ENCODE measurements at places on chromosomes 1 and 21.

- no peak for DNase-seq
These were observed 936 bp downstream of the ZFP69B start for GRCh38 chr1:40451238-40451585.

GRCh38 chr1:210633636-210634035, 304.9 kb downstream of the HHAT start:
- DNase-seq: no peak

DNA sequence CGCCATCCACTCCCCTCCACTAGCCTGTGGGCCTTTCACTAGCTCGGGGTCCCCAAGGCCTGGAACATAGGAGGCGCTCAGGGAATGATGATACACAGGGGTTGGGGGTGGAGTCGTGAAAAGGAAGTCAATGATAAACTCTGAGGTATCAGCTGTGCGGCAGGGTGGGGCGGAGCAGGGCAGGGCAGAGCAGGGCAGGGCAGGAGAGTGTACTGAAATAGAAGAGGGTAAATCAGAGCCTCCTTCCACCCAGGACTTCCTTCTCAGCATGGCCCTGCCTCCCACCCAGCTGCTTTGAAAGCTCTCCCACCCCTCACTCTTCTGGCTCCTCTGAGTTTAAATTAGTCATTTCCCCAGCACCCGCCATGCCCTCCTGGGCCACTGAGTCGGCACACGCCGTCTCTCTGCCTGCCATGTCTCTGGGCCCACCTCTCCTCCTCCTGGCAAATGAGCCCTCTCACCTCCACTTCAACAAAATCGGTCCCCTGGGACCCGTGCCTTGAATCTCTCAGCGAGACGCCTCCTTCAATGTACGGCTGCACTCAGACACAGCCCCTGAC, 16.9 kb downstream of the CAPZB start:
- no peak for DNase-seq

GRCh38 chr1:168636200-168636599, 59.8 kb downstream of the XCL1 start:
- DNase-seq: no peak

GRCh38 chr1:15151871-15152270, 1.7 kb upstream of the TMEM51 start:
- no peak for DNase-seq

- DNase-seq: no peak
These were observed 41.9 kb upstream of the MCOLN3 start for GRCh38 chr1:85090225-85090624.

DNA sequence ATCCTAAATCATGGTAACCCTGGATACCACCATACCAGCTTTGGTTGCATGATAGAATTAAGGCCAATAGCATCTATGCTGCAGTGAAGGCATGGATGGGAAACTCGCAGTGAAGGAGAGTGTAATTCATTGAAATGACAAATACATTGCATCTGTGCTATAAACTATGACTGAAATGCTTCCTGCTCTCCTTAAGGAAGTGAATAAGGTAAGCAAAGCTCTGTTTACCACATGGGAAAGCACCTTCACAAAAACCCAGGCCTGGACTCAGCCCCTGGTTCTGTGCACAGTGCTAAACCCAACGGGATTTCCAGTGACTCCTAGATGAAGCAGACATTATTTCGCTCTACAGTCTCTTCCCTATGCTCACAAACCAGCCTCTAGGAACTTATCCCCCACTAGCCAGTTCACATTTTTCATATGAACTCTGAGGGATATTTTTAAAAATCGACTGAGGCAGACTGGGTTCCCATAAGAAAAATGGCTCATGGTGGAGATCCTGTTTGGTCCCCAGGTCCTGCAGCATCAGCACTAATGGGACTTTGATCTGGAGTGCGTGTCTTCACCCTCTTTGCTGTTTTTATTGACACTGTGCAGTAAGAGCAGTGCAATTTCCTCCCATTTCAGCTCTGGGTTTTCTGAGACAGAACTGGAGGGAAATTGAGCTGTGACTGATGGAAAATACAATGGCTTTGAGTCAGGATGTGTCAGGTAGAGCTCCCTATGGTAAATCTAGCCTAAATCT, 362.7 kb downstream of the SIPA1L2 start:
- DNase-seq: no peak

GRCh38 chr1:184326278-184326677, 60.6 kb upstream of the C1orf21 start:
- no peak for DNase-seq

- no peak for DNase-seq
These were observed 1.8 kb downstream of the BTG3 start for GRCh38 chr21:17610911-17611310.

DNA sequence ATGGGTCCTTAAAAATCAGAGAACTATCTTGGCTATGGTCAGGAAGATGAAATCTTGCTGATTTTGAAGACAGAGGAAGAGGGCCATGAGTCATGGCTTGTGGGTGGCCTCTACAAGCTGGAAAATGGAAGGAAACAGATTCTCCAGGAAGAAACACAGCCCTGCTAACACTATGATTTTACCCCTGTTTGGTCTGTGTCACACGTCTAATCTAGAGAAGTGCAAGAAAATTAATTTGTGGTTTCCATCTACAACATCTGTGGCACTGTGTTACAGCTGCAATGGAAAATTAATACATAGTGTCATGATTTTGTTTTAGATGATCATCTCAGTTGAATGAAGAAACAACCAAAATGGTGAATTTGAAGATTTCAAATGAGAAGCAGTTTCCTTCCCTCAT, 288.7 kb upstream of the NRIP1 start:
- DNase-seq: no peak

- no peak for DNase-seq
These were observed 586.4 kb downstream of the DPYD start for GRCh38 chr1:97334454-97334853.

DNA sequence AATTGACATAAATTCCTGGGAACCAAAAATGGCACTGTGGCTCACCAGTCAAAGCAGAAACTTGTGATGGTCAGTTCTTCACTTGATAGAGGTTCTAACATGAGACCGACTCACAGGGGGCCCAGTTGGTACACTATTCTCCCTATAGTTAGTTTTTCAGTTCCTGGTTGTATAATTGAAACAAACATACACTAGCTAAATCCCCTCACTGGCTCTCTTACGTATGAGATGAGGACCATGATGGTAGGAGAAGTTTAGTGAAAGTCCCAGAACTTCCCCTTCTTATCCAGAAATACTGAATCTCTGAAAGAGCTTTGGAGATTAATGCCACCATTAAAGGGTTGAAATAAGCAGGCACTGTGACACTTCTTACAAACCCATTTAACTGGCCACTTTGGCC, 2.8 kb upstream of the S100B start:
- DNase-seq: no peak

GRCh38 chr1:119549719-119550132, 42.7 kb downstream of the HSD3B1 start:
- no peak for DNase-seq

DNA sequence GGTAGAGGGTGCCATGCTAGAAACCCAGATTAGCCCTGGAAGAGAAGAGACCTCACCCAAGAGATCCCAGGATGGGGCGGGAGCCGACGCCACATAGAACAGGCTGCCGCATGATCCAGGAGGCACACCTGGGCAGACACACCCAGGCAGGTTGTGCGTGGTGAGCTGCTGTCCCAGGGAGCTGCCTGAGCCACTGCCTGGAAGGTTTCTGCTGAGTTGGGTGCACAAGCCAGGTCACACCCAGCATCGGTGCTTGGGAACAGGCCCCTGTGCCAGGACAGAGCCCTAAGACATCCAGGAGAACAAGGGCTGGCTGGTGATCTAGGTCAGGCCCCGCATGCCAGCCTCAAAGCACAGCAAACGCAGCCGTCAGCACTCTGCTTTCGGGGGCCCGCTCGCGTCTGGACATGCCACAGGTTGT, 40.2 kb downstream of the CTNNBIP1 start:
- DNase-seq: no peak

DNA sequence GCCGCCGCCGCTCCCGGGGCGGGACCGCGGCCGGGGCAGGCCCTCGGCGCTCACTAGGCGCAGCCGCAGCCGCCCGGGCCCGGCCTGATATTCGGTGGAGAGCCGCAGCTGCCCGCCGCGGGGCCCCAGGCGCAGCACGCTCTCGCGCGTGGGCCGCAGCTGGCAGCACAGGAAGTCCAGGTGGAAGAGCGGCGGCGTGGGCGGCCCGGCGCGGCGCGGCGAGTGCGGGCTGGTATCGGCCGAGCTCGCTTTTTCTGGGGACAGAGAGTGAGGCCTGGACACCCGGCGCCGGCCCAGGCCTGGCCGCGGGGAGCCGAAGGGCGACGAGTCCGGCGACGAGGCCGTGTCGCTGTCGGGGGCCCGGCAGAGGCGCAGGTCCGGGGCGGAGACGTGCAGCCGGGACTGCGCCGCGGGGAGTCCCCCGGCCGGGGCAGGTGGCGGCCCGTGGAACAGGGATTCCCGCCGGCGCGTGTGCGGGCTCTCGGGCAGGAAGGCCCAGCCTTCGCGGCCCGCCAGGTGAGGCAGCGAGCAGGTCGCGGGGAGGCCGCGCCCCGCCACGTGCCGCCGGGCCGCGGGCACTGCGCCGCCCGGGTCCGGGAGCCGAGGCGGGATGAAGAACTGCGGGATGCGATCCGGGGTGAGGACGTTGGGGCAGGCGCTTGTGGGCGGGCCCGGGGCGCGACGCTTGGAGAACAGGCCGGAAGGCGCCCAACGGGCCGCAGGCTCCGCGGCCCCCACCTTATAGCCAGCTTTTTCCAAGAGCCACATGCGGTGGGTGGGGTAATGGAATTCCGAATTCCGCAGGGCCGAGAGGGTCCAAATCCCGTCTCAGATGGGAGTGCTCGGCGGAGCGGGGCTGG, 1.2 kb downstream of the C2CD4D start:
- DNase-seq: no peak

- DNase-seq: no peak
These were observed 867 bp upstream of the TIMM17A start for GRCh38 chr1:201954263-201955008.

GRCh38 chr1:65799601-65800000, 6.9 kb downstream of the PDE4B start:
- no peak for DNase-seq

DNA sequence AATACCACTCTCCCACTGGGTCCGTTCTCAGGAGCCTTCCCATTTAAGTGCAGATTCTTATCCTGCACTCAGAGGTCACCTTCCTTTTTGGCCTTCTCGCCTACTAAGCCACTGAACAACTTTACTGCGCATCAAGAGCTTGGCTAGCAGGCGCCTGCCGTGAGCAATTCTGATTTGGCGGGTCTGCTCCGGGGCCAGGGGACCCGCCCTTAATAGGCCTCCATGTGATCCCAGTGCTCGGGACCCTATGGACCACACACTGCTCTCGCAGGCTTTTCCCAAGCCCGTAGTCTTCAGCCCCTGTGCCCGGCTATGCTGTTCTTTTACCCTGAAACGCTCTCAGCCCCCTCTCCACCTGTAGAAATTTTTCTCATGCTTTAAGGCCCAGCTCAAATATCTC, 45.1 kb downstream of the BCL9 start:
- no peak for DNase-seq

- DNase-seq: no peak
These were observed 34.7 kb downstream of the CSMD2 start for GRCh38 chr1:34130306-34130705.

DNA sequence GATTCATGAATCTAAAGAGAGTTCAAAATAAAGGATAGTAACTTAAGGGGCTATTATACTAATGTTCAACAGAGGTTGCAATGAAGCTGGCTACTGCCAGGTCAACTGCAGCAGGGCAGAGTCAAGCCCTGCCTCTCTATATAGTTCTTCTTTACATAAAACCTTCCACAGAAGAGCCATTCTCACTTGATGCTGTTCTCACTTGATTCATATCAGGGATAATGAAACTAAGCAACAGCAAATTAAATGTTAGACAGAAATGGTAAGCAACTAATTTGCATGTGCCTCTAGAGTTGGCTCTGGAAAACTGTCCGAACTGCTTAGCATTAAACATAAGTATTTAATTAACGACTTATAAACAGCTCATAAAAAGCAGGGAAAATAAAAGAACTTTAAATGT, 17.4 kb downstream of the CCSAP start:
- DNase-seq: no peak

GRCh38 chr1:169618367-169618766, 11.6 kb downstream of the SELP start:
- no peak for DNase-seq

DNA sequence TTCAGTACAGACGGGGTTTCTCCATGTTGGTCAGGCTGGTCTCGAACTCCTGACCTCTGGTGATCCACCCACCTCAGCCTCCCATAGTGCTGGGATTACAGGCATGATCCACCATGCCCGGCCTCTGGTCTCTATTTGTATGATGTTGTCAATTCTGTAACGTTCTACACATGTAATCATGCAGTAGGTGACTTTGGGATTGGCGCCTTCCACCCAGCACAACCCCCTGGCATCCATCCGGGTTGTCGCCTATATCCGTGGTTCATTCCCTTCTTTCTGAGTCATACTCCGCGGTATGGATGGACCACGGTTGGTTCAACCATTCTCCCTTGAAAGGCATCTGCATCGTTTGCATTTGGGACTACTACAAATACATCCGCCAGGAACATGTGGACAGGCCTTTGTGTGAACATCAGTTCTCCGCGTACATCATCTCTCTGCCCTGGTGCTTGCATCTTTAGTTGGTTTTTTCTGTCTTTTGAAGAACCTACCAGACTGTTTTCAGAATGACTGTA, 72.1 kb downstream of the PDE9A start:
- no peak for DNase-seq

DNA sequence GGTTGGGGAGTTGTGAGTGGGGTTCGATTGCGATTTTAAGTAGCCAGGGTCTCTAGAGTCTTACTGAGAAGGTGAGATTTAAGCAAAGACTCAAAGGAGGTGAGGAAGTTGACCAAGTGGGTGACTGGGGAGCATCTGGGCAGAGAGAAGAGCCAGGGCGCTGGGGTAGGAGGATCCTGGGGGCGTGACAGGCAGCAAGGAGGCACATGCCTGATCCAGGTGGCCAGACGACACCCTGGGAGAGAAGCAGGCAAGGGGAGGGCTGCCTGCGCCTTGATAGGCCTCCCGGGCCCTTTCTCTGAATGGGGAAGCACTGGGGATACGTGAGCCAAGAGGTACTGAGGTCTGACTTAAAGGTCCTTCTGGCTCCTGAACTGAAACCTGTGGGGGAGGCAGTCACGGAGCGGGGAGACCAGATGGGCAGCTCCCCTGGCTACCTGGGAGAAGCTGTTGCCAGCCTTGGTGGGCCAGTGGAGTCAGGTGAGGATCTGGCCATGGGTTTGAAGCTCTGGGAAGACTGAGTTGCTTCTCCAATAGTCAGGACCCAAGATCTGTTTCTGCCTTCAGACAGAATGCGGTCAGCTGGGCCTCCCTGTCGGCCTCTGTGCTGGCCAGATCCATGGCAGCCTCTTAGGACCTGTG, 5.4 kb downstream of the ZBTB48 start:
- DNase-seq: no peak

GRCh38 chr1:169999331-169999741, 75.2 kb downstream of the KIFAP3 start:
- DNase-seq: no peak

- DNase-seq: no peak
These were observed 21.3 kb downstream of the DENND2C start for GRCh38 chr1:114648503-114648902.

GRCh38 chr1:32126770-32127169, 18.9 kb downstream of the KPNA6 start:
- DNase-seq: no peak

DNA sequence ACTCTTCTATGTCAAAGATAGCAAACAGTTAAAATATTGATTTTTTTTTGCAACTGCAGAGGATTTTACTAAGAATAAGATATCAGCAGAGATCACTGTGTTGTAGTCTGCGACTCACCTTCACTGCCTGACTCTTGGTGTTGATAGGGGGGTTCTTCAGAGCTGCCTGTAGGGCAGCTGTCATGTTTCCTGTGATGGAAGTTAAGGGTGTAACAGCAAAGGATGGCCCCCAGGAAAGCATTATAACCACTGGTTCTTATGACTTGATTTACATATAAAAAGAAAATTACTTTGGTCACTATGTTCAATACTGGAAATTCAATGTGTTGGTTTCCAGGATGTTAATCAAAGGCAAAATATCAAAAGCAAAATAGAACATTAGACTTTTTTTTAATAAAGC, 2.6 kb downstream of the ARPC5 start:
- no peak for DNase-seq

Data from stimulated activated CD8-positive, alpha-beta memory T cell treated with anti-CD3 and anti-CD28 coated beads, Interleukin-15, amount 100 ng/mL, for 48 hours (primary cell).